ENCODE measurements at places on chromosomes 4 and X. TPM values are rescaled to one million over a fixed set of nuclear protein-coding genes. Genes with fewer than 3 reads are reported as not detected.

SMIM31 gene
- 0.02 TPM for total RNA-seq

SPON2 gene
- not detected for total RNA-seq

CYTL1 gene
- not detected for total RNA-seq

HERC5 gene
- 5.2 TPM for total RNA-seq

RHOXF2B gene
- not detected for total RNA-seq

CT45A3 gene
- total RNA-seq = 0.10 TPM

MAGED4B gene
- total RNA-seq = 11.0 TPM

CACNA1F gene
- total RNA-seq = not detected

LSM6 gene
- 44.0 TPM for total RNA-seq

NAAA gene
- 22.3 TPM for total RNA-seq

NAT8L gene
- total RNA-seq = 13.7 TPM

CLDN34 gene
- total RNA-seq = not detected

DYNLT3 gene
- total RNA-seq = 19.1 TPM

SPOCK3 gene
- 0.10 TPM for total RNA-seq

RNF175 gene
- total RNA-seq = not detected

SSX2 gene
- total RNA-seq = not detected

XK gene
- total RNA-seq = 0.27 TPM

NXF2B gene
- total RNA-seq = not detected

FRMPD4 gene
- total RNA-seq = 0.04 TPM

RRH gene
- 0.06 TPM for total RNA-seq

C4orf36 gene
- total RNA-seq = 0.64 TPM

VCX2 gene
- total RNA-seq = not detected

OTC gene
- not detected for total RNA-seq

FREM3 gene
- total RNA-seq = not detected

TLR2 gene
- 0.13 TPM for total RNA-seq

CABS1 gene
- total RNA-seq = not detected

ZDHHC15 gene
- total RNA-seq = not detected

NALF2 gene
- total RNA-seq = 6.7 TPM

RHOH gene
- not detected for total RNA-seq

TMEM255A gene
- 0.13 TPM for total RNA-seq

MAGEB1 gene
- not detected for total RNA-seq

ARMCX2 gene
- not detected for total RNA-seq

CTSO gene
- 1.1 TPM for total RNA-seq

FRAS1 gene
- total RNA-seq = 3.4 TPM
